ENCODE measurements at places on chromosomes 16 and 17.

DNA sequence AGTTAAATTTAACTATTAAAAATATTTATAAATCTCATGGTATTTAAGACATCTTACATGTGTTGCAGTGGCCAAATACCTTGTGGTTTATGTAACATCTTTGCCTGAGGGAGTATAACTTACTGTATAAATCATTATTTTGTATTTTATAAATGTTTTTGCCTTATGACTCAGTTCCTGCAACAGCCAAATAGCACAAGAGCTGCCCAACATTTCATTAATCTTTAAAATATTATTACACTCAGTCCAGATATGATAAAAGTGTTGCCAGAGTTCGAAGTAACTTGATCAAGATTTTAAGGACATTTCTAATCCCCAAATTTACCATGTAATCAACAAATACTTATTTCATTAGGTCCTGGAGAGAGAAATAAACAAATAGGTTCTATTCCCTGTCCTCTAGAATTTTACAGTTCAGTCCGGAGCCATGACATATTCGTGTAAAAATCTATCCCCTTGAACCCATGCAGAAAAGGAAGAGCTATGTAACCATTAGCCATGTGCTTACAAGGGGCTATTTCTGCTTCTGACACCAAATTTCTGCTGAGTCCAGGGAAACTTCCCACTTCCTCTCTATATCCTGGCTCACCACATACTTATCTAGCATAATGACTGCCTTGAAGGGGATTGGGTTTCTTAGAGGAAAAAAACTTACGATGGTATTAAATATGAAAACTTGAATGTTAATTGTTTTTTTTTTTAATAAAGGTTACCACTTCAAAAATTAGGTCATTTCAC is 44.0 kb downstream of the IRX6 start:
- DNase-seq, result no peak

GRCh38 chr16:53024045-53024444 is 28.7 kb downstream of the CHD9NB start:
- DNase-seq, result no peak

GRCh38 chr16:74817851-74818250 is 43.2 kb upstream of the FA2H start:
- DNase-seq, result no peak

DNA sequence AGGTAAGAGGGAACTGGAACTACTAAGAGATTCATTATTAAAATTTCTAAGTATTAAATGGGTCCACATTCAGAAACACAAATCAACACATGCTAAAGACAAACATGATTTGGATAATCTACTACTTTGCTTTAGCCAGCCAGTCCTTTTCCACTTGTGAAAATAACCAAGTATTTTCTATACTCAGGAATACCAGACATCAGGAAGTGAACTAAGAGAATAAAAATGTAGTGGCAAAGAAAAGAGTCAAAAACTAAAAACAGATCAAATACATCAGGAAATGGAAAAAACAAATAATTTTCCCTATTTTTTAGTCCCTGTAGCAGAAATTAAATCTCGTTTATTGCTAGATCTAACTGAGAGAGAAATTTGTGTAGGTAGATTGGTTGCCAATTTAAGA is 78.0 kb downstream of the MYO1D start:
- no peak for DNase-seq

DNA sequence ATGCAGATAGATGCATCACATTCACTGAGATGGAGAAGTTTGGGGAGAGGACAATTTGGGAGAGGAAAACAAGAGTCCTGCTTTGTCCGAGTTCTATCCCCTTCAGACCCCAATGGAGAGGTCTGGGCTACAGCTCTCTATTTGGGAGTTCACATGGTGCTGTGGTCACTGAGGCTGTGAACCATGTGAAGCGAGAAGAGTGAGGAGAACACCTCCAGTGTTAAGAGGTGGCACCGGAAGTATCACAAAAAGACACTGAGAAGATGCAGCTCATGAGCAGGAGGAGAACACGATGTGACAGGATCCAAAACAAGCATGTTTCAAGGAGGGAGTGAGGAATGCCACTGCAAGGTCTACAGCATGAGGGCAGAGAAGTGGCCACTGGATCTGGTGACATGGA is 39.7 kb downstream of the PIK3R5 start:
- no peak for DNase-seq

DNA sequence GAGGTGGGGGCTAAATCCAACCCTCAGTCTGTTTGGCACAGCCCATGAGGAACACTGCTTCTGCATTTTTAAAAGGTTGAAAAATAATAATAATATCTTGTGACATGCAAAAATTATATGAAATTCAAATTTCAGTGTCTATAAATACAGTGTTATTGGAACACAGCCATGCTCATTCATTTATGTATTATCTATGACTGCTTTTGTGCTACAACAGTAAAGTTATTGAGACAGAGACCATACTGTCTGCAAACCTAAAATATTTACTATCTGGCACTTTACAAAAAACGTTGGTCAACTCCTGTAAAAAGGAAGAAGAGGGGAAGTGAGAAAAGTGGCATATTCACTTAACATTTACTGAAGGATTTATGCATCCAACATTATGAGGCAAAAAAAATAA is 3.1 kb downstream of the ABCA5 start:
- DNase-seq, result no peak

DNA sequence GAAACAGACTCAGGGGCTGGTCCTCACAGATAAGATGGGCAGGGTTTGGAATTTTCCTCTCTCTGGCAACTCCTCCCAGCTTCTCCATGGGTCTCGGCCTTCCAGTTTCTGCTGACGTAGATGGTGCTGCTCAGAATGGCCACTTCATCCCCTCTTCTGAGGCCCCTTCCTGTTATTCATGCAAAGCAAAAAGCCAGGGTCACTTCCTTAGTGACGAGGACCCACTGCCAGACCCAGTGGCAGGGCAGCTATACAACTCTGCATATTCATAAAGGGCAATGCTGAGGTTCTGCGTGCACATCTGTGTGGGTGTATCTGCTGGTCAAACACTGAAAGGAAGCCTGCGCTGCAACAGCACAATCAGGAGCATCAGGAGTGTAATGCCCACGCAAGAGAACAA is 108.8 kb downstream of the WSCD1 start:
- no peak for DNase-seq

- no peak for DNase-seq
Measured at GRCh38 chr17:19659366-19660177, 11.0 kb downstream of the ALDH3A2 start.

Data from stimulated activated CD8-positive, alpha-beta memory T cell treated with anti-CD3 and anti-CD28 coated beads, Interleukin-2, amount 100 ng/mL, for 48 hours (primary cell).